ENCODE measurements at places on chromosomes 1 and 21. TPM values are rescaled to one million over a fixed set of nuclear protein-coding genes. Genes with fewer than 3 reads are reported as not detected.

The PRMT6 gene
- total RNA-seq: 11.9 TPM

The SLFNL1 gene
- 0.27 TPM for total RNA-seq

The ITLN2 gene
- not detected for total RNA-seq

The PLA2G4A gene
- total RNA-seq: 4.6 TPM

The SYT6 gene
- 0.14 TPM for total RNA-seq

The PLPPR5 gene
- not detected for total RNA-seq

The GJB3 gene
- not detected for total RNA-seq

The SELP gene
- 7.6 TPM for total RNA-seq

The C2CD4D gene
- total RNA-seq: not detected

The COL24A1 gene
- 0.89 TPM for total RNA-seq

The VHLL gene
- total RNA-seq: not detected

The TRIM67 gene
- not detected for total RNA-seq

The PCNX2 gene
- total RNA-seq: 20.2 TPM

The CNR2 gene
- 15.4 TPM for total RNA-seq

The ID3 gene
- 49.5 TPM for total RNA-seq

The ADAMTSL4 gene
- total RNA-seq: 12.4 TPM

The RNU1-1 gene
- under 0.01 TPM for total RNA-seq

The TMEM125 gene
- not detected for total RNA-seq

The TIE1 gene
- total RNA-seq: 81.8 TPM

The MAGI3 gene
- 15.0 TPM for total RNA-seq

The SORT1 gene
- 57.0 TPM for total RNA-seq

The NBPF8 gene
- total RNA-seq: 13.5 TPM

The C1orf21 gene
- 47.5 TPM for total RNA-seq

The ABCA4 gene
- 0.28 TPM for total RNA-seq

The RPS6KA1 gene
- total RNA-seq: 173 TPM

The GPR37L1 gene
- total RNA-seq: not detected

The ACTA1 gene
- not detected for total RNA-seq

The KLHDC8A gene
- not detected for total RNA-seq

The SIM2 gene
- not detected for total RNA-seq

The MDM4 gene
- 181 TPM for total RNA-seq

The CYP4A11 gene
- not detected for total RNA-seq

The SPRR2D gene
- not detected for total RNA-seq

The PTPN22 gene
- total RNA-seq: 29.3 TPM

The FCGR2B gene
- 35.2 TPM for total RNA-seq

The KCNE1 gene
- total RNA-seq: 12.1 TPM

The EXTL1 gene
- 3.6 TPM for total RNA-seq

The FBLIM1 gene
- 21.4 TPM for total RNA-seq

The KCNJ10 gene
- 20.5 TPM for total RNA-seq

The VASH2 gene
- 2.1 TPM for total RNA-seq

The ALX3 gene
- not detected for total RNA-seq

The PBXIP1 gene
- 108 TPM for total RNA-seq

The CHI3L2 gene
- 22.6 TPM for total RNA-seq

The CHIA gene
- total RNA-seq: not detected

The AQP10 gene
- total RNA-seq: 1.6 TPM

The PTAFR gene
- 28.2 TPM for total RNA-seq

The S100A13 gene
- total RNA-seq: 72.4 TPM

The SPATA45 gene
- not detected for total RNA-seq

The TCEANC2 gene
- 4.9 TPM for total RNA-seq
